Cardiac atrium fibroblast (primary cell): ENCODE measurements at places on chromosomes 6 and 20. TPM values are rescaled to one million over a fixed set of nuclear protein-coding genes. Genes with fewer than 3 reads are reported as not detected.

Gene OR12D3
- not detected in 2 replicates for total RNA-seq

Gene IRF4
- 0.16 TPM in 1 of 2 replicates, not detected in the other for total RNA-seq

Gene GABRR1
- total RNA-seq = not detected in 2 replicates

Gene VSTM2L
- total RNA-seq = 1.8 and 3.2 TPM in 2 replicates

Gene ENPP1
- 0.81 and 1.6 TPM in 2 replicates for total RNA-seq

Gene EPHA7
- under 0.01 and 0.65 TPM in 2 replicates for total RNA-seq

Gene BPI
- not detected in 2 replicates for total RNA-seq

Gene HLA-DPA1
- 1.4 and 1.6 TPM in 2 replicates for total RNA-seq

Gene SLC17A1
- total RNA-seq = not detected in 2 replicates

Gene ITPA
- 49.5 and 50.7 TPM in 2 replicates for total RNA-seq

Gene EYA4
- total RNA-seq = under 0.01 and 0.65 TPM in 2 replicates

Gene FAM83D
- 6.3 and 12.0 TPM in 2 replicates for total RNA-seq

Gene DST
- 97.7 and 112 TPM in 2 replicates for total RNA-seq

Gene SPATA2
- total RNA-seq = 3.2 and 3.6 TPM in 2 replicates

Gene EPPIN
- total RNA-seq = not detected in 2 replicates

Gene CRIP3
- total RNA-seq = not detected in 2 replicates

Gene KCNK15
- total RNA-seq = 0.18 and 1.1 TPM in 2 replicates

Gene MEP1A
- total RNA-seq = not detected in 2 replicates

Gene CLDN20
- total RNA-seq = not detected in 2 replicates

Gene PPIL1
- total RNA-seq = 16.1 and 25.1 TPM in 2 replicates

Gene EFCAB8
- under 0.01 TPM in 1 of 2 replicates, not detected in the other for total RNA-seq

Gene CPNE5
- total RNA-seq = under 0.01 and 1.1 TPM in 2 replicates

Gene SOX18
- 0.36 and 1.8 TPM in 2 replicates for total RNA-seq

Gene COQ3
- total RNA-seq = 3.4 and 4.2 TPM in 2 replicates

Gene GSTA3
- not detected in 2 replicates for total RNA-seq

Gene CUTA
- total RNA-seq = 134 and 151 TPM in 2 replicates

Gene SCP2D1
- total RNA-seq = not detected in 2 replicates

Gene OR2H2
- total RNA-seq = not detected in 2 replicates
